Stimulated activated CD8-positive, alpha-beta memory T cell treated with anti-CD3 and anti-CD28 coated beads, Interleukin-2, amount 100 ng/mL, for 1 hour (primary cell): ENCODE measurements at places on chromosomes 4 and X.

DNA sequence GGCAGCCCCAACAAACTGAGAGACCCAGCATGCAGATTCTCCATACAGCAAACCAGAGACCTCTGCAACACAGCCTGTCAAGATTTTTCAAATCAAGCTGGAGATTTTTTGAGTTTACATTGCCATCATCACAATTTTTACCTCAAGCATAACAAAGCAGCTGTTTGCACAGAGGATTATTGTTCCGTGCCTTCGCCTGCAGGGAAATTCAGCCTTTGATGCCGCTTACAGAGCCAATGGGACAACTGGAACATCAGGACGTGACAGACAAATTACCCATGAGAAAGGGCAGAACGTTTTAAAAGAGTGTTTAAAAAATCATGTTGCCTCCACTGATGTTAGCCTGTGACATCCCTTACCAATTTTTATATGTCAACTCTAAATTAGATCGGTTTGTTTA lies 363.7 kb downstream of the FBXW7 start:
- DNase-seq: no peak

DNA sequence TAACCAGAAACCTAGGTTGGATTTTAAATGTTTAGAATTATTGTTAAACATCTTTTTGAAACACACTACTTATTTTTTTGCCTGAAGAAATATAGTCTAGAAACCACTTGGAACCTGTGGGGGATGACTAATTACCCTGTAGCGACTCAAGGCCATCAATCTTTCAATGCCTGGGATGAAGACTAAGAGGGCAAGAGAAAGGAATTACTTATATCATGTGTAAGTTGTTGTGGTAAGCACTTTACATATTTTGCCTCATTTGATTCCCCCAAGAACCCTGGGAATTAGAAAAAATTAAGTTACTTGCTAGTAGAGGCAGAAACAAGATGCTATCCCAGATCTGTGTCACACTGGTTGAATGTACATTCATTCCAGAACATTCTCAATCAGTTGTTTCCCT lies 170.9 kb upstream of the GRIA3 start:
- DNase-seq: no peak

DNA sequence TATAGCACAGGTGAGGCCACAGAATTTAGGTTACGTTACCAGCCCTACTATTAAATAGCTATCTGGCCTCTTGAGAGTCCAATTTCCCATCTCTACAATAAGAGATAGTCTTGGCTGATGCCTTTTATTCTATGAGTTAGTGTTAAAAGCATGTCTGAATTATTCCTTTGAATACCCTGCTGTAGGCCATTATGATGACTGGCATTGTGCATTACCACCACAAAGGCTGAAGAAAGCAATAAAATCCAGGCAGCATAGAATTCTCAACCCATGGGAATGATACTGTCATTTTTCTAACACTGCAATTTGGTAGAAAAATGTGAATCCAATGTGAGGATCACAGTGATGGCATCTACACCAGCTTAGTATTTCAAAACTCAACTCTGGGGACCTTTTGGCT lies 51.4 kb downstream of the OTC start:
- no peak for DNase-seq

GRCh38 chr4:121701263-121701662 lies 4.5 kb upstream of the ANXA5 start:
- no peak for DNase-seq

GRCh38 chr4:31974490-31975002 lies 1254.4 kb downstream of the PCDH7 start:
- no peak for DNase-seq

GRCh38 chr4:6105311-6105911 lies 87.2 kb upstream of the C4orf50 start:
- DNase-seq: no peak

GRCh38 chr4:168484626-168485025 lies 4.3 kb upstream of the DDX60L start:
- no peak for DNase-seq

- no peak for DNase-seq
These were observed 93.2 kb upstream of the ATP8A1 start for GRCh38 chr4:42750091-42750490.

GRCh38 chr4:183755596-183755995 lies 96.5 kb downstream of the TRAPPC11 start:
- no peak for DNase-seq

GRCh38 chrX:28969126-28969525 lies 381.9 kb downstream of the IL1RAPL1 start:
- DNase-seq: no peak
